ENCODE measurements at places on chromosomes 2 and 18.

- no peak for DNase-seq
These were observed 8.3 kb downstream of the C2orf81 start for GRCh38 chr2:74413001-74413698.

DNA sequence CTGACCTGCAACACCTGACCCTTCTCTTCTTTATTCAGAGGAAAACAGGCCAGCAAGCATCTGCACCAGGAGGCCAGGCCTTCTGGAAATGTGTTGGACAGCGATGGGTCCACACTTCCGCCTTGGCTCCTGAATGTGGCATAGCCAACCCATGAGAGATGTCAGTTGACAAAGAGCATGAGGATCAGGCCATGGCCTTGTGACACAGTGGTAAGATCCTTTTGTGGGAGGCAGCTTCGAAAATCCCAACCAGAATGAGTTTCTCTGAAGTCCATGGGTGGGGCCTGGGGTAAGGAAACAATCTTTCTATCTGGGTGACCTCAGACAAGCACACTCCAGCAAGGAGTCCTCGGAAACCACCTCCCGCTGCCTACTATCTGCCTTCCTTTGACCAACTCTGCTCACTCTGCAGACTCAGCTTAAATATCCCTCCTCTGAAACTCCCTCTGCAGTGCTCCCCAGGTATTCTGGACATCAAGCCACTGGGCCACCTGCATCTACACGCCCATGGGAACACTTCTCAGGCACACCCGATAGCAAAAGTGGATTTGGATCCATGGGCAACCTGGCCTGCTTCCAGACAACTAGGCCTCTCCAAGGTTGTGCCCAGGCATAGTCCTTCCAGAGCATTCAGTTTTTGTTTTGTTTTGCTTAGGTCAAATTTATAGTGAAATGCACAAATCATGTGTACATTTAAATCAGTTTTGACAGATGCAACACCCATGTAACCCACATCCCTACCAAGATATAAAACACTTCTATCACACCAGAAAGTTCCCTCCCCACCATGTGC, 3.6 kb upstream of the SH2D6 start:
- peak; percentile 94 for DNase-seq

GRCh38 chr2:157194844-157195243, 62.7 kb upstream of the GALNT5 start:
- no peak for DNase-seq

GRCh38 chr2:241047253-241048010, 49.0 kb downstream of the SNED1 start:
- DNase-seq, result no peak

DNA sequence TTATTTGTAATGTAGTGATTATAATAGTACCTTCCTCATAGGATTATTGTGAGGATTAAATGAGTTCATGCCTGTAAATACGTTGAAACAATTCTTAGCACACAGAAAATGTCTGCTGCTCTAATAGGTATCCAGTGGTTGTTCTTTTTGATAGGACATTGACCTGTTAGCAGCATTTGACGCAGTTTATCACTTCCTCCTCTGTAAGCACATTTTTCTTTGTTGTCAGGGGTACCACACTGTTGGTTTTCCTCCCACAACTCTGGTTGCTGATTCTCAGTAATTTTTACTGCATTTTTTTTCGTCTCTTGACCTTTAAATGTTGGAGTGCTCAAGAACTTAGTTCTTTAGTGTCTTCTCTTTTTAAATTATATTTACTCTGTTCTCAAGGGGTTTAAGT, 15.4 kb downstream of the PPM1B start:
- DNase-seq, result no peak

- no peak for DNase-seq
These were observed 17.5 kb upstream of the CCL20 start for GRCh38 chr2:227796045-227796711.

DNA sequence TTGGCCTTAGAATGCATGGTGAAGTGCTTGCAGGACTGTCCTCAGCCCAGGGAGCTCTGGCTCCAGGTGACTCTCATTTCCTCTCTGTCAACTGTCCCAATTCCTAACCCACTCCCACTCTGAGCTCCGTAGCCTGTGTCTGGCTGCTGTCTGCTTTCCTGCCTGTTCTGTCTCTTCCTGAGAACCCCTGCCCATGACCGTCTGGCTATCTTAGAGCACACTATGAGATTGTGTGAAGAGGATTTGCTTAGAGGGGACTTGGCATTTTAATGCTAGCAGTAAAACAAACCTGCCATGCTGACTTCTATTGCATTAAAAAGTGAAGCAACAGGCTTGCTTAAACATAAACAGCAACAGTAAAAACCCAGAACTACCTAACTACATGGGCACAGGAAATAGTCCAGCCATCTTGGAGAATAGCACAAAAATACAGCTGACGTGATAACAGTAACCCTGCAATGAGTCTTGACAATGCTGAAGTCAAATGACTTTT, 234.7 kb downstream of the PRKCE start:
- peak; percentile 27 for DNase-seq

Measured in inflammatory macrophage treated with lipopolysaccharide for 1 hour (primary cell).